ENCODE measurements at places on chromosomes 1 and 21.

DNA sequence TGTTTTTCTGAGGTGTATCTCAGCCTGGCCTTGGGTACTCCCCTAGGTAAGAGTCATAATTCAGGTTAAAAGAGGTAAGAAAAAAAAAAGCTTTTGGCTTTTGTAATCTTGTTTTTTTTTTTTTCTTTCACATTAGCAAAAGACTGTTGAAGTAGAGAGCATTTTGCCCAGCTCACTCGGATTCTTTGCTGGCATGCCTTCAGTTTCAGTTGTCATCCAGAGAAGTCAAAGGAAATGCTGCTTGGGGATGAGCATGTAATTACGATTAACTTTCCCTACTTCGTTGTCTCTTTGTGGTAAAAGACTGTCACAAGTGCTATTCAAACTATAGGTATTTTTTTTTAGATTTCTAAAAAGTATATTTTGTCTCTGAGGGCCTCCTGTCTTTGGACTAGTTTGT is 6.3 kb downstream of the BACH1 start:
- no peak for DNase-seq

- no peak for DNase-seq
Observed at GRCh38 chr1:19137158-19137557, 72.9 kb downstream of the UBR4 start.

GRCh38 chr1:115240297-115240696 is 97.8 kb downstream of the NGF start:
- DNase-seq = no peak

- DNase-seq = no peak
Observed at GRCh38 chr1:186700722-186701121, 20.5 kb upstream of the PTGS2 start.

DNA sequence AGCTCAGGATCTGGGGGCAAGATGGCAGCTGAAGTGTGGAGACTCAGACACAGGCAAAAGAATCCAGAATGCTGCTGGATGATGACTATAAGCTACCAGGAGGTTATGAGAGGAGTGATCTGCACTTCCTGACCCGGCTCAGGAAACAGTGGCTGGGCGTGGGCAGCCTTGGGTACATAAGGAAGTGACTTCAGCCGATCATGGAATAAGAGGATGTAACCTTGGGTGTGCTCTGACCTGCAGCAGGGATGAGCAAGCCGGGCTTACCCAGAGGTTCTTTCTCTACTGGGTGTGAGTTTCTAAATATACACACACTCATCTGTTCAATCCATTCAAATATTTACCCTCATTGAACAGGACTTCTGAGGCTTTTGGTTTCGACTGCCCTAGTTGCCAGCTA is 62.7 kb downstream of the CD34 start:
- DNase-seq = peak; percentile 49
